Muscle of arm (tissue), 14 donors: ENCODE measurements at places on chromosomes 6 and 20. TPM values are rescaled to one million over a fixed set of nuclear protein-coding genes. Genes with fewer than 3 reads are reported as not detected.

DNA sequence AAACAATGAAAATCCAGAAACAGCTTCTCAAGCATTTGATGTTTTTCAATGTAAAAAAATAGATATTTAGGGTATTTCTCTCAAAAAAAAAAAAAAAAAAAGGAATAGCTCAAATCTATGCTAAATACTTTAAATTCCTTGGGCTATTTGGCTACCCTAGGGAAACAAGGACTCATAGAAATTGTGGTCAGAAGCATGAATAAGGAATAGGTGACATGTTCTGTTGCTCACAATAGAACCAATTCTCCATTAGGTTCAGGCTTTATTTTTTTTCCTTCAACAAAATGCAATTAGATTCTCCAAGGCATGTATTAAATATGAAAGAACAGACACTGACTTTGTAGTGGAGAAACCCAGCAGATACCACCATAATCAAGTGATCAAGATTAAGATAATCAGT lies 904.3 kb upstream of the FLRT3 start:
- no peak for DNase-seq

GRCh38 chr6:4983322-4983721 lies 20.5 kb downstream of the RPP40 start:
- no peak for DNase-seq

ANGPT4 gene
- polyA plus RNA-seq, result 0.05 TPM

DNA sequence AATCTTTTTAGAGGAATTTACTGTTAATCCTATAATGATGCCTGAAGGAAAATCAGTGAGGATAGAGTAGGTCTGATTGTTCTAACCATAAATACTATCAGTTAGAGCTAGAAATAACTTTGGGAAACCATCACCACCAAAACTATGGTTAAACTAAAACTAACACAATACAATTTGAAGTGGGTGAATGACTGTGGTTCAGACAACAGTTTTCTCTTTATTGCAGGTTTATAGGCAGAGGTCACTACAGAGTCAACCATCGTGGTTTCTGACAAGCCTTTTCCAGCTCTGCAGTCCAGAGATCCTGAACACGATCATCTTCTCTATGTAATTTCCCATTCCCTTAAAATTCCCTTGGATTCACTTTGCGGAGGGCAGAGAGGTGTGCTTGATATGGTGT lies 134.3 kb downstream of the IBTK start:
- no peak for DNase-seq

TENT5A gene
- polyA plus RNA-seq, result 34.5 TPM

BMP7 gene
- polyA plus RNA-seq, result 6.4 TPM

DNA sequence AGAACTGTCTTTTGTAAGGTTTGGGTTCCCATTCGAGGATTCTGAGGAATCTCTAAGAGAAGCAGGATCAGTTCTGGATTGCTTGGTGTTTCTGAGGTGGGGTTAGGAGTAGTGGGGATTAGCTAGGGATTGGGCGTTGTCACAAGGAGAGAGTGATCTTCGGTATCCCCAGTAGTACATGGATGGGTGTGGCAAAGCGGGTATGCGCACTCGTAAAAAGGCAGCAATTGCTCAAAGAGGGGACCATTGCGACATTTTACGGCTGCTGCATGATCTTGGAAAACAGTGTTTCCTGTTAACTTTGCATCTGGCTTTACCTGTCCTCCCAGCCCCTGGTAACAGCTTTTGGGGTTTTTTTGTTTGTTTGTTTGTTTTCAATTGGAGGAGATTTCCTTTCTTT lies 9.7 kb upstream of the ZSCAN9 start:
- DNase-seq, result no peak

EGFL8 gene
- polyA plus RNA-seq, result 25.5 TPM

DEK gene
- polyA plus RNA-seq, result 152 TPM

DNA sequence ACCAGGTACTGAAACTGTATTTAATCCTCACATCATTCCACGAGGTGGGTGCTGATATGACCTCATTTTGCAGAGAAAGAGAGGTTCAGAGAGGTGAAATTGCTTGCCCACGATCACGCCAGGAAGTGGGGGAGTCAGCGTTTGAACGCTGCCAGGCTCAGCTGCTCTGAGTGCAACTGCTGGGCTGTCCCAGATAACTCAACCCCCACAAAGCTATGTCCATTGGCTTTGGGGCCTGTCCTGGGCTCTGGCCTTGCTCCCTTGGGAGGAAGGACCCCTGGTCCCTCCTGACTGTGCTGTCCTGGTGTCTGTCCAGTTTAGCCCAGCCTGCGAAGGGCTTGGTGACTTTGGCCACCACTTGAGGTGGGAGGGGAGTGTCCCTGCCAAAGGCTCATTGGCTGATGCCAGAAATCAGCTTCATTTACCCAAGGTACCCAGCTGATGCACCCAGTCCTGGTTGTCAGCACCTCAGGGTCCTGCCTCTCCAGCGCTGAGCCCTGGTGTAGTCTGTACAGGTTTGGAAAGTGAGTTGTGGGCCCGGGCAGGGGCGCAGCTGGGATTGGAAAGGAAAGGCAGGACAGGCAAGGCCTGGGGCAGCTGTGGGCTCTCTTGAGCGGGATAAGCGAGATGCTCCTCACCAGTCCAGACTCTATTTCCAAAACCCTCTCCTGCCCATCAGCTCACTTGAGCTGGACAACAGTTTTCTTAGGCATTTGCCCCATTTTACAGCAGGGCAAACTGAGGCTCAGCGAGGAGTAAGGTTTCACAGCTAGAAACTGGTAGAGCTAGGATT lies 38.5 kb downstream of the SUN5 start:
- no peak for DNase-seq

PCSK2 gene
- 0.59 TPM for polyA plus RNA-seq

GRCh38 chr20:20017844-20018185 lies 653 bp downstream of the NAA20 start:
- no peak for DNase-seq

PAX1 gene
- 1.5 TPM for polyA plus RNA-seq

GRCh38 chr6:133341607-133342158 lies 100.5 kb downstream of the EYA4 start:
- DNase-seq, result no peak

DNA sequence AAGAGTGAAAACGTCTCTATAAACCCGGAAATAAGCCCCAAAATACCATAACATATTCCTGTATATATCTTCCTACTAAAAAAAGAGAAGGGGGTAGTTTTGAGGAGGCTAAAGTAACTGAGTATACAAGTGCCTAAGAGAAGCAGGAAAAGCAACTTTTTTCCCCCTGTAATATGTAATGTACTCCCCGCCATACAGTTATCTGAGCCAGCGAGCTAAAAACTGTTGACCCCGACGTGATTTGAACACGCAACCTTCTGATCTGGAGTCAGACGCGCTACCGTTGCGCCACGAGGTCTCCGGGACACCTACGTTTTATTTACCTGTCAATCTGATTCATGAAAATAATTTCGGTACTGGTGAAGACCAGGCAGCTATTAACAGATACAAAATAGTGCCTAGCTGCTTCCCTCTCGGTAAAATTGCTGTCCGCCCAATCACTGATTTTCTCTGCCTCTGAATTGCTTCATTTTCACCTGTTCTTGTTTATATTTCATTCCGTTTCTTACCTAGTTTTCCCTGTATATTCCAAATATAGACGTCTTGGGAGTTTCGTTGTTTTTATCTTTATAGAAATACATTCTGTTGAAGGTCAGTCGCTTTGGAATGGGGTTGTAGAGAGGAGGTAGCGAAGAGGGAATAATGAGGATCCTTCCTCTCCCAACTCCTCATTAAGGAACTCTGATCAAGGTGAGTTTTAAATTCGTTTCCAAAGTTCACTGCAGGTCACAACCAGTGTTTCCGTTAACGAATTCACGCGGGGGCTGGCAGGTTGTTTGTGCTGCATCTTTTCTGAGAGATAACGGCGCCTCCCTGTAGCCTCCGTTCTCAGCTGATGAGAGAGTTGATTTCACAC lies 33.6 kb upstream of the BTN3A2 start:
- no peak for DNase-seq

DNA sequence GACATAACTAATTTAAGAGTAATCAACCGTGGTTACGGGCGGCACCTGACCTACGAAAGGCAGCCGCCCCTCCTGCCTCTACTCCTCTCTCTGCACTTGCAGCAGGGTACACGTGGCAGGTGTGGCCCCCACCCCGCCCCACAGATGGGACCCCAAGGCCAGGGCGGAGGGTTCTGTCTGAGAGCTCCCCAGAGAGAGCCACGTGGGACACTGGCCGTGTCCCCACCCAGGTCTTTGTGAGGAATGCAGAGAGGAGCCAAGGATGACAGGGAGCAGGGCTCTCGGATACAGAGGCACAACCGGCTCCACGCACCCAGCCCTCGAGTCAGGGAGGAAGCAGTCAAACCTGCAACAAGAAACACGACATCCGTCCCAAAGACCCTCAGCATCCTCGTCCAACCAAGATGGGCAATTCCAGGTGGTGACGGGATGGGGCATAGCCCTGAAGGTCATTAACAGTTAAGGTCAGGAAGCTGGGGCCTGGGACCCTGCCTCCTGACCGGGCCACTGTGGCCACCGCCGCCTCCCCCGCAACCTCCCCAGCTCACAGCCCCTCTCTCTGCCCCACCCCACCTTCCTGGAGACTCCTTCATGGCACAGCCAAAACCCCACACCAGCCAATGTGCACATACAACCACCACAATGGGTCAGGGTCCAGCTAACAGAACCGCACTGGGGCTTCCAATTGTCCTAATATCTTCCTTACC lies 47.1 kb downstream of the TAF4 start:
- DNase-seq, result no peak

DNA sequence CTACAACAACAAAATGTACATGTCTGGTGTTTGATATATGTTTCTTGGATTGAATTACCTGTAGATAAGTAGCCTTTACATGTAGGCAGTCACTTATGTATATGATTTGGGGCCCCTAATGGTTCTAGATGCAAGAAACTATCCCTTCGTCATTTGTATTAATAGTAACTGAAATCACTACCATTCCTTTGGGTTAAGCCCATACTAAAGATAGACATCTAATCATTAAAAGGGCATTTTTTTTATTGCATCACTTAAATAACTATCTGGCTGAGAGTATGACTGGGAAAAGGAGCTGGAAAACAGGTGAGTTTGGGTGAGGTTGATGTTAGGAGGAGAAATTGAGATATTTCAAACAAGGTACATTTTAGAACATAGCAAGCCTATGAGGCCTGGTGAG lies 213.5 kb upstream of the PLN start:
- DNase-seq, result no peak
